ENCODE measurements at places on chromosomes 2 and 18.

GRCh38 chr2:729376-729861, 52.2 kb upstream of the TMEM18 start:
- H3K4me1 ChIP-seq, result peaks cover 4% of the 10 kb centered on the region
- no peak overlapping the region for H3K27ac ChIP-seq
- DNase-seq, result no peak
- H3K27me3 ChIP-seq, result peaks cover 51% of the 10 kb centered on the region
- no peak overlapping the region for H3K4me3 ChIP-seq

GRCh38 chr2:105404736-105405135, 5.9 kb upstream of the FHL2 start:
- H3K4me3 ChIP-seq, result no peak overlapping the region
- H3K27me3 ChIP-seq, result peaks cover 73% of the 10 kb centered on the region
- no peaks in the 10 kb centered on the region for H3K36me3 ChIP-seq
- H3K27ac ChIP-seq, result no peak overlapping the region

GRCh38 chr2:239927424-239927981, 97.6 kb downstream of the NDUFA10 start:
- peaks cover 17% of the 10 kb centered on the region for H3K4me1 ChIP-seq
- H3K36me3 ChIP-seq, result no peaks in the 10 kb centered on the region
- H3K27ac ChIP-seq, result peak overlapping the region; percentile 95
- H3K27me3 ChIP-seq, result peaks cover 18% of the 10 kb centered on the region
- H3K4me3 ChIP-seq, result peak overlapping the region; percentile 69
- peak; percentile 54 for DNase-seq

- no peaks in the 10 kb centered on the region for H3K36me3 ChIP-seq
- no peak overlapping the region for H3K4me3 ChIP-seq
- DNase-seq, result no peak
- H3K27me3 ChIP-seq, result peaks cover 72% of the 10 kb centered on the region
- H3K27ac ChIP-seq, result no peak overlapping the region
Measured at GRCh38 chr2:955829-956731, 5.4 kb downstream of the SNTG2 start.

- no peak for DNase-seq
- H3K27ac ChIP-seq, result no peak overlapping the region
- peak overlapping the region; percentile 51 for H3K4me3 ChIP-seq
- peaks cover 14% of the 10 kb centered on the region for H3K4me1 ChIP-seq
- H3K27me3 ChIP-seq, result peaks cover 65% of the 10 kb centered on the region
Measured at GRCh38 chr18:37567061-37567993, 1.7 kb upstream of the CELF4 start.

- peaks cover 21% of the 10 kb centered on the region for H3K4me1 ChIP-seq
- peaks cover 60% of the 10 kb centered on the region for H3K27me3 ChIP-seq
- H3K4me3 ChIP-seq, result peak overlapping the region; percentile 80
- no peak for DNase-seq
- H3K27ac ChIP-seq, result peak overlapping the region; percentile 4
- H3K36me3 ChIP-seq, result peaks cover 4% of the 10 kb centered on the region
Measured at GRCh38 chr2:60555783-60556139, 2.3 kb upstream of the BCL11A start.

DNA sequence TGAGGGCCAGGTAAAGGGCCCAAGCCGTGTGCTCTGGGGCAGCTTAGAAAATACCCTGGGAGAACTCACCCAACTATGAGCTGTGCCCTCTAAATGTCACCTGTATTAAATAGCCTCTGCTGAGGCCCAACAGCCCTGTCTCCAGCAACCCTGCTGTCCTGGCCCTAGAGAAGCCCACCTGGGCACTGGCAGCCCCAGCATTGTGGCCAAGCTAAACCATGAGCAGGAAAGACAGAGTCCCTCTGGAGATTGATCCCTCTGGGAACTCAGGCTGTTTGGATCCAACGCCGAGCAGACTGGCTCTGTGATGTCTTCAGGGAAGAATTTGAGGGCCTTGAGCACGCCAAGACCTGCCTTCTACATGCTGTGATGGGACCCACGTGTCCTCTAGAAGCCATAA, 126.5 kb downstream of the TTC32 start:
- no peak overlapping the region for H3K4me3 ChIP-seq
- H3K27ac ChIP-seq, result no peak overlapping the region
- H3K36me3 ChIP-seq, result no peaks in the 10 kb centered on the region
- peaks cover 30% of the 10 kb centered on the region for H3K27me3 ChIP-seq
- no peak for DNase-seq

- no peaks in the 10 kb centered on the region for H3K36me3 ChIP-seq
- H3K4me3 ChIP-seq, result no peak overlapping the region
- H3K27ac ChIP-seq, result no peak overlapping the region
Measured at GRCh38 chr2:149055751-149056150, 17.3 kb downstream of the LYPD6B start.

DNA sequence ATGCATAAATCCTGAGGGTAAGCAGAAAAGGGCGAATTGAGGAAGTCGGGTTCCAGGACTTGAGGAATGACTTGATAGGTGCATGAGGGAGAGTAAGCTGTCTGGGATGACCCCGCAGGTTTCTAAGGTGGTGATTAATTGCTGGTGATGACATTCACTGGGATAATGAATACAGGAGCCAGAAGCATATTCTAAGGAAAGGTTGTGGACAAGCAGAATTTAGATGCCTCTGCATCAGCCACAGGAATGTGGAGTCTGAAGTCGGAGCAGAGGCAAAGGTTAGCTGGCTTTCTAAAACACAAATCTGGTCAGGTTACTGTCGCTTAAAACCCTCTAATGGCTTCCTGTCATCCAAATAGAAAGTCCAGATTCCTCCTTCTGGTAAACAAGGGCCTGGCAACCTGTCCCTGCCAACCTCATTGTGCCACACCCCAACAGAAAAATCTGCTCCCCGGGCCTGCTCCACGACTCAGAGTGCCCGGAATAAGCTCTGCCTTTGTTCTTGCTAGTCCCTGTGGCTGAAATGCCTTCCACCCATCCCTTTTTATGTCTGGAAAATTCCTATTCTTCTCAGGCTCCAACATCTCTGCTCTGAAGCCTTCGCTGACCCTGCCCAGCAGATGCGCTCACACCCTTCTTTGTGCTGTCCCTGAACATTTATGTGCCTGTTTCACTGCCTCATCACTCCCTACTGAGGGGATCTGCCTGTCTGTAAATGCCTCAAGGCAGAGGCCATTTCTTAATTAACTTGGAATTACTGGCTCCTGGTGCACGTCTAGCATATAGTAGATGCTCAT, 11.3 kb upstream of the TMEM214 start:
- no peak overlapping the region for H3K4me3 ChIP-seq
- no peak for DNase-seq
- no peaks in the 10 kb centered on the region for H3K27me3 ChIP-seq
- H3K36me3 ChIP-seq, result no peaks in the 10 kb centered on the region

GRCh38 chr2:3107567-3107966, 270.1 kb downstream of the EIPR1 start:
- no peak overlapping the region for H3K27ac ChIP-seq
- peaks cover 13% of the 10 kb centered on the region for H3K27me3 ChIP-seq
- H3K4me3 ChIP-seq, result no peak overlapping the region
- DNase-seq, result no peak
- peaks cover 2% of the 10 kb centered on the region for H3K36me3 ChIP-seq

- no peaks in the 10 kb centered on the region for H3K4me1 ChIP-seq
- no peak for DNase-seq
- H3K27me3 ChIP-seq, result no peaks in the 10 kb centered on the region
- H3K4me3 ChIP-seq, result no peak overlapping the region
- no peak overlapping the region for H3K27ac ChIP-seq
- H3K36me3 ChIP-seq, result peaks cover 3% of the 10 kb centered on the region
Measured at GRCh38 chr2:188345020-188345419, 53.3 kb downstream of the GULP1 start.

- no peak for DNase-seq
- peaks cover 4% of the 10 kb centered on the region for H3K4me1 ChIP-seq
- H3K36me3 ChIP-seq, result no peaks in the 10 kb centered on the region
- H3K27me3 ChIP-seq, result peaks cover 70% of the 10 kb centered on the region
- H3K27ac ChIP-seq, result no peak overlapping the region
- H3K4me3 ChIP-seq, result no peak overlapping the region
Measured at GRCh38 chr2:41735476-41735875, 312.3 kb upstream of the PKDCC start.

DNA sequence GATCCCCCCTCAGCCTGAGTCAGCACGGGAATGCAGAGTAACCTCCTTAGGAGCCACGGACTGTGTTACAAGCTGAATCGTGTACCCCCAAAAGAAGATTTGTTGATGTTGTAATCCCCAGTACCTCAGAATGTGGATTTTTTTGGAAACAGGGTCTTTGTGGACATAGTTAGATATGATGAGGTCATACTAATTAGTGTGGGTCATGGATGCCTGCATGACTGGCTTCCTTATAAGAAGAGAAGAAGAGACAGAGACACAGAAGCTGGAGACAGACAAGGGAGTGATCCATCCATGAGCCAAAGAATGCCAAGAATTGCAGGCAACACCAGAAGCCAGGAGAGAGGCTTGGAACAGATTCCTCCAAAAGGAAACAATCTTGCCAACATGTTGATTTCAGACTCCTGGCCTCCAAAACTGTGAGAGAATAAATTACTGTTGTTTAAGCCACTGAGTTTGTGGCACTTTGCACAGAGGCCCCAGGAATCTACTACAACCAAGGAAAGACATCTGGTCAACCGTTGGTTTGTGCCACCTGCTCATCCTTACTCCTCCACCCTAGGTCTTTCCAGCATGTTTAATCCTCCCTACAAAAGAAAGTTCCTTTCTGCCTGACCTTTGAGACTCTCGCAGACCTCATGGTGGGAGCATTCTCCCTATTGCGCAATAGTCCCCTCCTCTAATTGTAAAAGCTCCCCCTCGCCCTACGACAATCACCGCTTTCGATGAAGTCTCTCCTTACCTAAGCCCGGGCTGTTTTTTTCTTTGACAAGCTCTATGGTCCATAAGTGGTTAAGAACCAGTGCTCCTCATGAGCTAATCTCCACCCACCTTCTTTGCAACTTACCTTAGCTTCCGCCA, 91.6 kb downstream of the DNER start:
- H3K27me3 ChIP-seq, result peaks cover 53% of the 10 kb centered on the region
- H3K36me3 ChIP-seq, result no peaks in the 10 kb centered on the region
- H3K4me3 ChIP-seq, result no peak overlapping the region
- DNase-seq, result no peak

DNA sequence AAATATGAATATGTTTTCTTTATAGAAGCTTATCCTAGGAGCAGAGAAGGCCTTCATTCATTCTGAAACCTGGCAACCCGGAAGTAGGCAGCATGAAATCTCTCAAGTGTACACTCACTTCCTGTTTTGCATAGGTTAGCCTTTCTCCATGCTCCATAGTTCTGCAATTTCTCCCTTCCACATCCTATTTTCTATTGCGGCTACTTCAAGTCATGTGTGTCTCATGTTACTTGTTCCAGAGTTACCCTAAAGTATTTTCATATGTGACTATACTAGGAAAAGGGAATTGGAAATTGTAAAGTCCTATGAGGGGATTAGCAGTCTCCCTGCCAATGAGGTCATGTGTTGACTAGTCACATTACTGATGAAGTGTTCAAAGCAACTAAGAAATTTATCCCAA, 320.6 kb downstream of the NCKAP5 start:
- H3K27ac ChIP-seq, result no peak overlapping the region
- no peak overlapping the region for H3K4me3 ChIP-seq
- no peak for DNase-seq

DNA sequence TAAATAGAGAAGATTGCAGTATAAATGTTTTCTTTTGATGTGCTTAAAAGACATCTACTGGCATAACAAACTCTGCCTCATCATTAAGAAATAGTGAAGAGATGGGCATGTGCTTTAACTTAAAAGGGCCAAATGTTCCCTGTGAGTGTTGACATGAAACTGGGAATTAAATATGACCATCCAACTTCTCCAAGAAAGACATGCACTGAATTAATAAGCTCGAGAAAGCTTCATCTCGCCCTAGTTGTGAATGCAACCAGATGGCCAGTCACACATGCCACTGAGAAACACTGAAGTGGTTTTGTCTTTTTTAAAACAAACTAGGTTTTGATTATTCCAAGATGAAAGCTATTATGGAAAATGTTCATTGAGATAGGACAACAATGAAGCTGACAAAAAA, 479.2 kb downstream of the RIT2 start:
- no peaks in the 10 kb centered on the region for H3K36me3 ChIP-seq
- H3K27ac ChIP-seq, result no peak overlapping the region
- no peaks in the 10 kb centered on the region for H3K4me1 ChIP-seq
- no peak for DNase-seq
- H3K4me3 ChIP-seq, result no peak overlapping the region

DNA sequence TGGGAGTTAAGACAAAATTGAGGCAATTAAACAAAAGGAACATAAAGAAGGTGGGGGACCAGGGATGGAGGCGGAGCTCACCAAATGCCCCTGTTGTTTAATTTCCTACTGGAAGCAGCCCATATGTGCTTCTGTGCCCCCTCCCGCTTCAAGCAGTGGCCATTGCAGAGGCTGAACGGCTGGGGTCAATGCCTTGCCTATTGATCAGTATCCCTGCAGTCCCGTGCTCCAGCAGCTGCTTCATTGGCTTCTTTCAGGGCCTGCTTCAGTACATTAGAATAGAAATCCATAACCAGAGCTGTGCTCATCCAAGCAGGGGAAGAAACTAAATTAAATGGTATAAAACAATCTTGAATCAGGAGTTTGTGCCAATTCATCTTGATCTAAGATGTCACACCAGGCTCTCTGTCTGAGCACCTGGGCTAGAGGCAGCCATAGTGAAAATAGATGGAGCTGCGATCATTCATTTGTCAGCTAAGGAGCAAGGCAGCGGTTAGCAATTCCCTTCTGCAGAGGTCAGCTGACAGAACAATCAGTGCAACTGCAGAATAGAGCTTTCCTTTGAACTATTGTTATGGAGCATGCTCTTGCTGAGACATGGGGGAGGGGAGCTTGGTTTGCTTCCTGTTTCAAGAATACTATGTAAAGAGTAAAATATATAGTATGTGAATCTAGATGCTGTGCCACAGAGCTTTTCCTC, 222.4 kb downstream of the WDR7 start:
- DNase-seq, result no peak
- H3K36me3 ChIP-seq, result no peaks in the 10 kb centered on the region
- H3K27ac ChIP-seq, result no peak overlapping the region
- peaks cover 8% of the 10 kb centered on the region for H3K4me1 ChIP-seq
- H3K4me3 ChIP-seq, result no peak overlapping the region

GRCh38 chr2:67572721-67573435, 175.7 kb downstream of the ETAA1 start:
- no peak overlapping the region for H3K27ac ChIP-seq
- DNase-seq, result no peak
- no peaks in the 10 kb centered on the region for H3K27me3 ChIP-seq

DNA sequence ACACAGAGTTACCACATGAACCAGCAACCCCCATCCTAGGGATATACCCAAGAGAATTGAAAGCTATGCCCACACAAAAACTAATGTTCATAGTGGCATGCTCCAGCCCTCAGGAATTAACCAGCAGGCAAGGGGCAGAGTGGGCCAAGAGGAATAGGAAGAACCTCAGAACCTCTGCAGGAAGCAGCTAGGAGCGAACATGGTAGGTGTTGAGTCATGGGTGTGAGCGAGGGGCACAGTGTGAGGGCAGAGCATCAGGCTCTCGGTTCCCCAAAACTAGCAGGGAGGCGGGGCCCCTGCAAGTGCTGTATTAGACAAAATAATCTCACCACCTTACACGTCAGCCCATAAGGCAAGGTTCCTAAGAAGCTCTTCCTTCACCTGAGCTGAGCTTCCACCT, 5.6 kb upstream of the RUFY4 start:
- H3K27me3 ChIP-seq, result peaks cover 58% of the 10 kb centered on the region
- H3K4me3 ChIP-seq, result no peak overlapping the region
- no peak overlapping the region for H3K27ac ChIP-seq

- no peak overlapping the region for H3K4me3 ChIP-seq
- no peak for DNase-seq
- H3K27me3 ChIP-seq, result peaks cover 7% of the 10 kb centered on the region
- no peaks in the 10 kb centered on the region for H3K4me1 ChIP-seq
- H3K27ac ChIP-seq, result no peak overlapping the region
Measured at GRCh38 chr18:36424741-36425142, 127.2 kb downstream of the FHOD3 start.

GRCh38 chr2:191968120-191968519, 121.2 kb upstream of the CAVIN2 start:
- H3K27me3 ChIP-seq, result peaks cover 23% of the 10 kb centered on the region
- DNase-seq, result no peak
- H3K4me3 ChIP-seq, result no peak overlapping the region
- H3K4me1 ChIP-seq, result no peaks in the 10 kb centered on the region
- H3K27ac ChIP-seq, result no peak overlapping the region

Data from effector memory CD8-positive, alpha-beta T cell (primary cell).